Activated naive CD8-positive, alpha-beta T cell treated with anti-CD3 and anti-CD28 coated beads, Interleukin-2, amount 50 U/mL, for 16 hours (primary cell): ENCODE measurements at places on chromosomes 7 and 10.

- DNase-seq, result no peak
Observed at GRCh38 chr10:15220445-15220844, 52.0 kb upstream of the NMT2 start.

DNA sequence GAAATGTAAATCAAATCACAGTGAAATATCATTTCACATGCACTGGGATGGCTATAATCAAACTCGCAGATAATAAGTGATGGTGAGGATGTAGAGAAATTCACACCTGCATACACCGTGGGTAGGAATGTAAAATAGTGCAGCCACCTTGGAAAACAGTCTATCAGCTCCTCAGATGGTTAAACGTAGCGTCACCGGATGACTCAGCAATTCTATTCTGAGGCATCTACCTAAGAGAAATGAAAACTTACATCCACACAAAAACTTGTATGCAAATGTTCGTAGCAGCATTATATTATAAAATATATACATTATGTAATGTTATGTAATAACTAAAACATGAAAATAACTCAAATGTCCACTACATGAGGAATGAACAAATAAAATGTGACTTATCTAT, 38.9 kb downstream of the SH3PXD2A start:
- no peak for DNase-seq

GRCh38 chr7:26195867-26196657, 4.5 kb downstream of the HNRNPA2B1 start:
- no peak for DNase-seq

- DNase-seq, result no peak
Observed at GRCh38 chr7:81298951-81299666, 380.3 kb upstream of the SEMA3C start.

GRCh38 chr7:149023662-149024061, 4.6 kb downstream of the PDIA4 start:
- no peak for DNase-seq

GRCh38 chr10:24806262-24806661, 82.6 kb upstream of the ARHGAP21 start:
- DNase-seq, result no peak

DNA sequence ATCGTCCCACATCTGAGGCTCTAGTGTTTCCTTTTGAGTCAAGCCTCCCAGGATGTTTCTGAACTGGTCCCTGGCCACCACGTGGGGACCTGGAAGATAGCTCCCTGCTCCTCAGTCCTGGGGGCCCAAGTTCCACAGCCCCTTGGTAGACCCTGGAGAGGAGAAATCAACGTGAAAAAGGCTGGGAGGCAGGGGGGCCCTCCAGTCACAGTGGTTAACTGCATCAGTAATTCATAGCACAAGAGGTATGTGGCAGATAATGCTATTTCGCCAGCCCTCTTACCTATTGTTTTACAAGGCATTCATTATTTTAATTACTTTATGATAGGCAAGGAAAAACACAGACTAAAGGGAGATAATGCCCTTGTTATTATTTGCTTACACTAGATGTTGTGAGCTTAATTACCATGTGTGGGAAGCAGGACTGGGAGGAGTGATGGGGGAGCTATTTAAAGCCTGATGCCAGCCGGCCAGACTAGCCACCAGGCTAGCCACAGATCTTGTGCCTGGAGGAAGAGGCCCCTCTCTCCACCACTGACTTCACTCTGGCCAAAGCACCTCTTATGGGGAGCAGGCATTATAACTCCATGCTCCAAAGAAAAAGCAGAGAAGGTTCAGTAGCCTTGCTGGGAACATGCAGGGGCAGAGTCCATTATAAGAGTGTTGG, 230.7 kb downstream of the KCNMA1 start:
- DNase-seq, result no peak

GRCh38 chr7:47625861-47626715, 44.2 kb upstream of the TNS3 start:
- no peak for DNase-seq

DNA sequence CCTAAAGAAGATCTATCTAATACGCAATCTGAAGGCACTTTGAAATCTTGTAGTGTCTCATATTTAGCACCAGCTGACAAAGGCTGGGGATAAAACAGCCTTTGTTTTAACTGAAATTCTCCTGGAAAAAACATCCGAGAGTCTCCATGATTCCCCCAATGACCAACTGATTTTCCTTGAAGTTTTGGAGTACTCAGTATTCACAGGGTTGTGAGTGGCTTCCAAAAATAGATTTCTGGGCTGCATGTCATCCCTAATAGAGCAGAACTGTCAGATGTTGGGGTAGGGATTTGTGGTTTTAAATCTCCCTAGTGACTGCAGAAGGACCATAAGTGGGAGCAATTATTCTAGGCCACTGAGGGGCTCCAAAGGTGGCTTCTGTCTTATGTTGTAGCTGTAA, 206.4 kb downstream of the TAX1BP1 start:
- DNase-seq, result no peak

DNA sequence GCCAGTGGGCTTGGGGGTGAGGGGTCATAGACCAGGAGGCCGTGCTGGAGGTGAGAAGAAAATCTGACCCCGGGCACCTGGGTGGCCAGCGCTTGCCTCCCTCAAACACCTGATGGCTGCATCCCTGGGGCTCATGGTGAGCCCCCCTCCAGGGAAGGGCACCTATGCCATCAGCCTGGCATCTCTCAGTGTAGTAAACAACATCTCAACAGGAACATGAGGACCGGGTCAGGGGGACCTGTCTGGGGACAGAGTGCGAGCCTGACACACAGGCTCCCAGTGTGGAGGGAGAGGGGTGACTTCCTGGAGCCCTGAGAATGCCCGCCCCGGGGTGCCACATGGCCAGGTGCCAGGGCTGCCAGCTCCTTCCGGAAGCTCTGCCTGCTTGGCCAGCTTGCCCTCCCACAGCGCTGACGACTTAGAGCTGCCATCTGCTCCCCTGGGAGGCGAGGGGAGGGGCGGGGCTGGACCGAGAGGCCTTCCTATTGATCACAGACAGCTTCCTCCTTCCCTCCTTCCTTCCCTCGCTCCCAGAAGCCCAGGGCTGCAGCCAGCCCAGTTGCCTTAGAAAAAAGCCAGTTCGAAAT, 12.3 kb downstream of the STX1A start:
- no peak for DNase-seq

DNA sequence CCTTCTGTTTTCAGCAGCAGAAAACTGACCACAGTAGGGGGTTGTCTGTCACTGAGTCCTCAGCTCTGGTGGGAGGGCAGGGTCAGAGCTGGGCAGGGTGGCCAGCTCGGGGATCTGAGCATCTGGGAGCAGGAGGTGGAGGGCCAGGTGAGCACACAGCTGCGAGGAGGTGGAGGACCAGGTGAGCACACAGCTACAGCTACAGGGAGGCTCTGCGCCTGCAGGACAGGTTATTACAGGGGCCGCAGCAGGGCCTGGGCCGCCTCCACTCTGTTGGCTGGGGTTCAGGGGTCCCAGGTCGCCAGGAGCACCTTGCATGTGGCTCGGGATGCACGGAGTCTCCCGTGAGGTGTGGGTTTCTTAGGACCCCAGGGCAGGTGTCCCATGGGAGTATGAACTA, 52.4 kb upstream of the PRKAR1B start:
- no peak for DNase-seq

DNA sequence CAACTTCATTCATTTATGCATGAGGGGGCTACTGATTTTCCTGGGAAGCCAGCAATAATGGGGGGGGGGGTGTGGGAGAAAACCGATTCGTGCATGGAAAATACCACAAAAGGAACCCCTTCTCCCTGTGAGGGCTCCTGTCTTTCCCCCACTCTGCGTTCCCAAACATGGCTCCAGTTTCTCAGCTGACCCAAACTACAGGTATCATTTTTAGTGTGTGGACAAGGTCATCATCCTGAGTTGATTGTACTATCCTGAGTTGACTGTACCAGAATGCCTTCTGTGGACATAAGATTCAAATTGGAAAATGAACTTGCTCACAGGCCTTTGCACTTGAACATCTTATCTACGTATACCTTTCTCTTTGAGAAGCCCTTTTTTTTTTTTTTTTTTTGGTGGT, 49.9 kb downstream of the ZRANB1 start:
- DNase-seq, result no peak

DNA sequence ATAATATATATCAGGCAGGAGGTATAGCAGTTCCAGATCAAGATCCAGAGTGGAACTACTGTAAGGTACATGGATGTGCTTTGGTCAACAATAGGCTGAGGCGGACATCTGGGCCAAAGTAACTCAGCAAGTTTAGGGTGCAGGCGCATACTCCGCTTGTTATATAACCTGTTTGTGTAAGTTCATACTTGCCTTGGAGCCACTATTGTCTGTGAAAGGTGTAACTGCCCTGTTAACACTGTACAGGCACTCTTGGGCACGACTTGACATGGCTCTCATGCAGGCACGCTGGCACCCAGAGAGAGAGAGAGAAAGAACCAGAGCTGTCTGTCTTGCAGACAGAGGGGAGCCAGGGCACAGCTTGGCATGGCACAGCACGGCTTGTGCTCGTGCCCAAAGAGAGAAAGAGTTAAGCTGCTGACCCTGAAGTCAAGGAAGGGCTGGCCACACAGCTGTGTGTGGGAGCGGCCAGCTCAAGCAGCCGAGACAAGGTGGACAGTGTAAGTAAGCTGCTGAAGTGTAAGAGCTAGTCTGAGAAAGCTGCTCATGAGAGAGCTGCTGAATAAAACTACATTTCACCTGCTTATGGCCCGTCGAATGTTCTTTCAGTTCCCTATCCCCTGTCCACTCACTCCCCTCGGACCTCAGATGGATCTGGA, 47.8 kb upstream of the KAT6B start:
- no peak for DNase-seq

DNA sequence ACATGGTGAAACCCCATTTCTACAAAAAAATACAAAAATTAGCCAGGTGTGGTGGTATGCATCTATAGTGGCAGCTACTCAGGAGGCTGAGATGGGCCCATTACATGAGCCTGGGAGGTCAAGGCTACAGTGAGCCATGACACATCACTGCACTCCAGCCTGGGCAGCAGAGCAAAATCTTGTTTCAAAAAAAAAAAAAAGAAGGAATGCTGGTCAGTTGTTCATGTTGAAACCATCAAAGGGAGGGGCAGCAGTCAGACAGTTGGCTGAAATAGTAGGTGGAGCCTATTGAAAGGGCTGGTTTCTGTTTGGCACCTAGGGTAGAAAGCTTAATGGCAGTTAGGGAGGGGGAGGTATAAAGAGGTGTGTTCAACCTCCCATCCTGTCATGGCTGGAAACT, 323.0 kb downstream of the GALNT17 start:
- DNase-seq, result no peak

DNA sequence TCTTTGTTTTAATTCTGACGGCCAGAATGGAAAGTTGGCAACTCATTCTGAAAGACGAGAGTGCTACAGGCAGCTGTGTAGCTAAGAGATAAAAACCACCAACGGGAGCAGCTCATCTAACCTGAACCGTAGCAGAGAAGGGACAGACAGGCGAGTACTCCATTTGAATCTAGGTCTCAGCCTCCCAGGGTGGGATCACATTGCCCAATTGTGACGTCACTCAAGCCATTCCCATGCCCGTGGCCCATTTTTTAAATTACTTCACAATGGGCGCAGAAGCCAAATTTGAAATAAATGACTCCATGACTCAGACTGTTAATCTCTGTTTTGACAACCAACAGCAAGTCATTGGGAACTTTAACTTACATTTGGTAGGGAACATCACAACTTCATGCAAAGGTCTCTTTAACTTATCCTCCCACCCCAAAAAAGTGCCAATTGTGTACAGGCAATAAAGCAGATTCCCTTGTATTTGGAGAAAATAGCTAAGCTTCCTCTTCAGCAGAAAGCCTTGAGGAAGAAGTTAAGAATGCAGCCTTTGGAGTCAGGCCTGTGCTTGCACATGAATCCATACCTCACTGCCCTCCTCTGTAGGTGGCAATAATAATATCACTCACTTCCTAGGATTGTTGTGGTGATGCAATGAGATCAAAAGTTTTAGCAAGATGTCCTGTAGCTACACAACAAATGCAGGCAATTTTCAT, 93.2 kb upstream of the KIF5B start:
- DNase-seq, result no peak

DNA sequence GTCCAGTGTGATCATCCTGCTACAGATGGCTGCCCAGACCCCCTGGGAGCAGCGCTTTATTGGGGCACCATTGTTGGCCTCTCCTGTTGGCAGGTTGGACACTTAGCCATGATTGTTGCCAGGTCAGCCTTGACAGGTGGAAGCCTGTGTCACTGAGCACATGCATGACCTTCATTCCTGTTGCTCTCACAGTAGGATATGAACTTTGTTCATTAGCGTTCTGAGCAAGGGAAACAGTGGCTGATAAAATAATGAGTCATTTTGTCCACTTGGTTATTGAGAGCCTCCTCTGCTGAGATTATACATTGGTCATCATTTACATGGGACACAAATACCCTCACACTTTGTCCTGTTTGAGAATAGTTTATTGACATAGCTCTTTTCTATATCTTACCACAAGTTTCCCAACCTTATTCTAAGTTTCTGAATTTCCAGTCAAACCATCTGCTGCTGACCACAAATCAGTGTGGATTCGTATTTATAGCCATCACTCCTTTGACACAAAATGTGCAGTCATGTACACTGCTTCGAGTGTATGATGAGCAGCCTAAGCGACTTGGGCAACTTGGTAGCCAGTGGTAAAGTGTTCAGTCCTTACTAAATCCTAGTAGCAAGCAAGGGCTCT, 102.6 kb downstream of the TPST1 start:
- DNase-seq, result no peak

DNA sequence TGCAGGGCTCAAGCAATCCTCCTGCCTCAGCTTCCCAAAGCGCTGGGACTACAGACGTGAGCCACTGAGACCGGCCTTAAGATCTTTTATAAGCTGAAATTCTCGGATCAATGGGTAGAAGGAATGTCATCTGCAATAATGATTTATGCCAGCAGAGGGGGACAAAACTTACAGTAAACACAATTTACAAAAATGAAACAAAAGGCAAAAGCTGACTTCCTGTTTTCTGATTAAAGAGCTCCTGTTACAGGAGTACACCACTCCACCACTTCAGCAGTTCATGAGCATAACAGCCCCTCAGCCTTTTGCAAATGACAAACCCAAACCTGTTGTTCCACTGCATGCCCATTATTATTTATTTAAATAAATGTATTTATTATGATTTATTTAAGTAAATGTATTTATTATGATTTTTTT, 88.5 kb upstream of the ATP6V0A4 start:
- no peak for DNase-seq

DNA sequence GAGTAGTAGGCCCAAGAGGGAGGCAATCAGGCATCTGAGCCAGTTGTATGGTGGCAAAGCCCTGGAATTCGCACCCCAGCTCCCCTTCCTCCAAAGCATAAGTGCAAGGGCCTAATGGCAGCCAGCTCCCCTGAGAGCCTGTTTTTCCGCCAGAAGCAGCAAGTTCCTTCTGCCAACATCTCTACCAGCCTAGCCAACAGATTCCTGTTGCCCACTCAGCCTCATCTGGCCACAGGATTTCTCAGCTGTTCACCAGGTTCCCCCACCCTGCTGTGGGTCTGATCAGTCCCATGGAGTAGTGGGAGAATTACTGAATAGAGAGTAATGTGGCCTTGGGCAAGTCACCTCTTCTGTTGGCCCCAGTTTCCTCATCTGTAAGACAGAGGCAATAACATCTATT, 186.2 kb upstream of the PDE1C start:
- no peak for DNase-seq

GRCh38 chr7:112156412-112156811, 49.8 kb downstream of the DOCK4 start:
- DNase-seq, result no peak
